ENCODE measurements at places on chromosomes 1 and 21.

DNA sequence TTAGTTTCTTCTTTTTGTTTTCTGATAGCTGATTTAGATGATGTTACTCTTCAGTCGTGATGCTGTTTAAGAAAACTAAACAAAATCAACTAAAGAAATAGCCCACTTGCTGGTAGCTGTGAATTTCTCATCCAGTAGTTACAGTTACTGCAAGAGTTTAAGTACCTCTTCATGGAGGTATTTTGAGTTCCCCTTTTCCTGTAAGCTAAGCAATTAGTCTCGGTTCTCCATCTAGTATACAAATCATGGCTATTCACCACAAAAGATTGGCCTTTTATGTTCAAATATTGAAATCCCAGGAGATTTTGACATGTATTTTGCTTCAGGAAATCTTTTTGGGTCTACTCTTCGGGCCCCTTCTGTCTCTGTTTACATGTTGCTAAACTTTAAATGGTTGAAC lies 31.1 kb downstream of the HUNK start:
- DNase-seq, result no peak

DNA sequence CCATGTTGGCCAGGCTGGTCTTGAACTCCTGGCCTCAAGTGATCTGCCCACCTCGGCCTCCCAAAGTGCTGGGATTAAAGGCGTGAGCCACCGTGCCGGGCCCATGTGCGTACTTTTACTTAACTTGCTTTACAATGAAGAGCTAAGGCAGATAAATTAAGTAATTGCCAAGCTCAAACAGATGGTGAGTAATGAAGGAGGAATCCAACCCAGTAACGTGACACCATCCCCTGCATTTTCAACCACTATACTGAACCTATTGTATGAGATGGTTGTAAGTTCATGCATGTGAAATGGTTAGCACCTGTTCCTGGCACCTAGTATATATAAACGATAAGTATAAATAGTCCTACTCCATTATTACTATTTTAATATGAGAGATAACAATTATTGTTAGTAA lies 588.0 kb upstream of the BEND5 start:
- no peak for DNase-seq

DNA sequence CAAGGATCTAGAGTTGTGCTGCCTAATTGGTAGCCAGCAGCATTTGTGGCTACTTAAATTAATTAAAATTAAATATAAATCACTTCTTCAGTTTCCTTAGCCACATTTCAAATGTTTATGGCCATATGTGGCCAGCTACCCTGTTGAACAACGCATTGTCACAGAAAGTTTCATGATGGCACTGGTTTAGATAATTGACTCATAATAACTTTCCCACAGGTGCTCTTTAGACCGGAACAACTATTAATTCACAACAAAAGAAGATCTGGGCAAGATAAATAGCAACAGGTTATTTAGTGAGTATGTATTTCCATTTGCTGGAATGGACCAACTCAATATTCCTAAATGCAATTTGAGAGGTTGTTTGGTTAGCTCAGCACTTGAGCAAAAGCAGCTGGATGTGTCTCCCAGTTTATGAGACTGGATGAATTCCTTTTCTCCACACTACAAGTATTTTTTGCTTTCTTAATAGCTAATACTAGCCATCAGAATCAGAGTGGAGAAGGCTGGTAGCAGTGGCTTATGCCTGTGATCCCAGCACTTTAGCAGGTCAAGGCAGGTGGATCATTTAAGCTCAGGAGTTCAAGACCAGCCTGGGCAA lies 3.7 kb upstream of the AMIGO1 start:
- DNase-seq, result no peak

DNA sequence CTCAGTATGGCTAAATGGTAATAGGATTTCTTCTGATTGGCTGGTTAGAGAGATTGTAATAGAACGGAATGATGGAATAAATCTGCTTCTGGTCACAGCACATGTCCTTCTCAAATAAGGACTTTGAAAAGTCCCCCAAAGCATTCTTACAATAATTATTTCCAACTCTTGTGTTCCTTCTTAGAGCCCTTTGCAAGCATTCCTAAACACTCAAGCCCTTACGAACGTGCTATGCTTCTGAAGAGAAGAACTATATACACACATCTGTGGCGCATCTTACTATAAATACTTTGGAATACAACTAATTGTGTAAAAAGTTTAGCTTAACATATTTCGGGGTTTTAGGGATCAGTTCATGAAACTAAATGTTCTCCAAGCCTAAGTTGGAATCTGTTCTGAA lies 25.6 kb downstream of the CLIC4 start:
- no peak for DNase-seq

- peak; percentile 81 for DNase-seq
Measured at GRCh38 chr1:30779294-30780071, 21.9 kb upstream of the LAPTM5 start.

DNA sequence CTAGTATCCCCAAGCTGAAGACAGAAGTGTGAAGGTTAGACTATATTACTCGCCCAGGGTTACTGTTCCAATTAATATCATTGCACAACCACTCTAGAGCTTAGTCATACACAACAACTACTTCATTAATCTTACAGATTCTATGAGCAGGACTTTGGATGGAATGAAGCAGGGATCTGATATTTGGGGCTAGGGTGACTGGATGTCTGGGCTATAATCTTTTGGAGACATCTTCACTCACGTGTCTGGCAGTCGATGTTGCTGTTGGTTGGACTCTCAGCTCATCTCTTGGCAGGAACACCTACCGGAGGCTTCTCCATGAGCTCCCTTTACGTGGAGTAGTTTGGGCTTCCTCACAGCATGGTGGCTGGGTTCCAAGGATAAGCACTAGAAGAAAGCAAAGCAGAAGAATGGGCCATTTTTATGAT lies 519.2 kb upstream of the B3GALT2 start:
- no peak for DNase-seq

DNA sequence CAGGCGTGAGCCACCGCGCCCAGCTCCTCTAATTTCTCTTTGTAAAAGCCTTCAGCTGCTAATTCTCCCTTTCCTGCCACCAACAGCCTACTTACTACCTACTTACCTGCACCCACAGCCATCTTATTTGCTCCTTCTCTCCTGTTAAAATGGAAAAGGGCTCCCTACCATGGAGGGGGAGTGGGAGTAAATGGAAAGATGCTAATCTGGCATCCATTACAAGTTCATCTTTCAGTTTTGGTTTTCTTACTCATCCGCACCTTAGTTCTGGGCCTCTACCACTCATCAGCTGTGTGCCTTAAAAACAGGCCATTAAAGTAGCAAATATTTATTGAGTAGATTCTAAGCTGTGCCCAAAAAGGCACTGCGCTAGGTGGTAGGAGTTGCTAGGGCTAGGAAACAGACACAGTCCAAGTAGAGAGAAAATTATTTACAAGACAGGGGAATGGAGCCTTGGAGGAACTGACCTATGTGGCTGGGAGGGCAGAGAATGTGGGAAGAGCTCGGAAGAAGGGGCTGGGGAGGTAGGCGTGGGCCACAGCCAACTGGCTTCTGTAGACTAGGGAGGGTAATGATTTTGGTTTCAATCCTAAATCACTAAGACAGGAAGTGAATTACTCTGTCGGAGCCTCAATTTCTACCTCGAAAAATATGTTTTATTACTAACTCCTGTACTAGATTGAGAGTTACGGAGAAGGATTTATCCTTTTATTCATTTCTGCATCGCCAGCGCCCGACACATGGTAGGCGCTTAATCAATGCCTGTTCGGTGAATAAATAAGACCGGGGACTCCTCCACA lies 685 bp upstream of the DDI2 start:
- no peak for DNase-seq

- no peak for DNase-seq
Measured at GRCh38 chr1:111746614-111746999, 7.4 kb upstream of the INKA2 start.

DNA sequence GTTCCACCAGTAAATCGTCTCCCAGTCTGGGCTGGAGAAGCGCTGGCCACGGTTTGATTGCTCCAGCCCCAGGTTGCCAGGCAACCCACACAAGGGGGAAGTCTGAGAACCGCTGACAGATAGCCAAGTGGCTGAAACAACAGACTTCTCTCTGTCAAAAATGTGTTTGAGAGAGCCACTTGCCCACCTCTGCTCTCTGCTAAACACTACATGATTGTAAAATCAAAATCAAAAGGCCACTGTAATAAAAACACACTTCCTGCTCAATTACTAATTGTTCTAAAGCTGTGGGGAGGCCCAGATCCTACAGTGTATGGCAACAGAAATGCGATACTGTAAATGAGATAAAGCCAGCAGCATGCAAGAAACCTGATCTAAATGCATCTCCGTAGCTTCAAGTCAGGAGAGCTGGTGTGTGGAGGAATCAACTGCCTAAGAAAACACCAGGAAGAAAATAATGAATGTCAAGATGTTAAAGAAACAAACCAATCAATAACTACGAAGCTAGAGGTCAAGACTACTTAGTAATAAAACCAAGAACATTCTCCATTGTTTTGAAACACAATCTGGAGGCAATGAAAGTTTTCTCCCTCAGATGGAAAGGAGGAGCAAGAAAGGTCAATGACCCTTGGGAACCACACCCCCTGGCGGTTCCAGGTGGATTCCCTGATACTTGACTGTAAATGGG lies 121.2 kb downstream of the SLC45A1 start:
- no peak for DNase-seq

DNA sequence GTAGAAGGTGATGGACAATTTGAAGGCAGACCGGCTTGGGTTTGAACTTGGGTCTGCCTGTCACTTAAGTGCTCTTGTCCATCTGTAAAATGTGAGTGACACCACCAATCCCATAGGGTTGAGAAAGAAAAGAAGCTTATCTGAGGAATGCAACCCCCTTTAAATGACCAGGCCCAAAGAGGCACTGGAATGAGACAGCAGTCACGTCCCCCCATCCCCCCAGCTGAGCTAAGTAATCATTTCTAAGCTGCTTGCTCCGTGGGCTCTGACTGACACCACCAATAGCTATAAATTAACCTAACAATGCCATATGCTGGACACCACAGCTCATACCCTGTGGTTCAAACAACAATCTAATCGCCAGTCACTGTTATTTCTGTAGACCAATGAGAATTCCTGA lies 15.1 kb downstream of the LCA5L start:
- no peak for DNase-seq

DNA sequence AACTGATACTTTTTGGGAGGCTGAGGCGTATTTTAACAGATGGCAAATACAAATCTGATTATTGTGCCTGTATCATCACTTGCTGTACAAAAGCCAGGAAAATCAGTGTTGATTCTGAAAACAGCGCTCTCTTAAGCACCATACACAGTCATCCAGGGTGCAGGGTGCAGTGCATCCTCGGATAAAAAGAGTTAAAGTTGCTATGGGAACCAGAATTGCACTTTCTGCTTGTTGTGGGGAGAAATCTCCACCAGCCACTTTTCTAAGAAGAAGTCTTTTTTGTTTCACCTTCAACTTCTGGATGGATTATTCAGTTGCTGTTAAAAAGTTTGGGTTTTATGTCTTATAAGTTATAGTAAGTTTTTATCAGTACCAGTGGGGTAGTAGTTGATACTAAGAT lies 3.8 kb downstream of the LAMC1 start:
- DNase-seq, result no peak

GRCh38 chr1:235563513-235564061 lies 59.3 kb upstream of the B3GALNT2 start:
- no peak for DNase-seq

DNA sequence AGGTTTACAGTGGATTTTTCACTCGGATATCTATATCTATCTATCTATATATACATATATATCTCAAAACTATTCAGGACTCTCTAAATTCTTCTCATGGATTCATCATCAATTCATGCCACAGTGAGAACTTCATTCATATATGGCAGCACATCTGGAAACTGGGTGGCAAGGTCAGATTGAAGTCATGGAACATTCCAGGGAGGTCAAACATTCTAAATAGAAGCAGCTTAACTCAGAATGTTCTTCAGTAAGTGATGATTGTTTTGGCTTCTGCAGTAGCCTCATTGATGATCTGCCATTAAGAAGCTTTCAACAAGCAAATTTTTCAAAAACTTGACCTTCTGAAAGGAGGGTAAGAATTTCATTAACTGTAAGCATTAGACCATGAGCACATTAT lies 46.9 kb upstream of the ADAMTS1 start:
- DNase-seq, result no peak

DNA sequence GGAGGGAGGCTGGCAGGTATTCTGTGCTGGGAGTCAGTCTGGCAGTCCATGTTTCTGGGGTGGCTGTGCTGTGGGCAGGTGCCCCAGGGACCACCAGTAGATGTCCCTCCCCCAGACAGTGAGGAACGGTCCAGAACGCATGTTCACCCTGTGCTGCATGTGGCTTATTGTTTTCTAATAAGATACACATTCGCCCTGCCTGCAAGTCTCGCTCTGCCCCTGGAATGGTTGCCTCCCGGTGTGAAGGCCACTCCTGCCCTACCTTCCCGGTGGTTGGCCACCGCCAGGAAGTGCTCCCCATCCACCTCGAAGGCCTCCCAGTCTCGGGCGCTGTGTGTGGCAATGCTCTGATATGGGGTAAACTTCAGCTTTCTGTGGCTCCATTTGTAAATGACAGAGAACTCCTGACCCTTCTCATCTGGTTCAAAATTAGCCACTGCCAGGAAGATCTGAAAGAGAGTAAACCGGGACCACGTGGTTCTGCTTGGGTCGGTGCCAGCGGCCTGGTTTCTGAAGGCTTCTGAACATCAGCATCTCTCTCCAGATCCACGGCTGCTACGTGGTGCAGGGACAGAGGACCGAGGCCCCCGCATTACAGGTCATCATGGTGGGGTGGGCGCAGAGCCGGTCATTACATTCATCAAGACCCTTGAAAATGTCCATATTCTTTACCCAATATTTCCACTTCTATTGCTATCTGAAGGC lies 14.5 kb downstream of the KRTAP10-1 start:
- DNase-seq, result no peak

- DNase-seq, result no peak
Measured at GRCh38 chr1:40107290-40107959, 10.4 kb upstream of the PPT1 start.

DNA sequence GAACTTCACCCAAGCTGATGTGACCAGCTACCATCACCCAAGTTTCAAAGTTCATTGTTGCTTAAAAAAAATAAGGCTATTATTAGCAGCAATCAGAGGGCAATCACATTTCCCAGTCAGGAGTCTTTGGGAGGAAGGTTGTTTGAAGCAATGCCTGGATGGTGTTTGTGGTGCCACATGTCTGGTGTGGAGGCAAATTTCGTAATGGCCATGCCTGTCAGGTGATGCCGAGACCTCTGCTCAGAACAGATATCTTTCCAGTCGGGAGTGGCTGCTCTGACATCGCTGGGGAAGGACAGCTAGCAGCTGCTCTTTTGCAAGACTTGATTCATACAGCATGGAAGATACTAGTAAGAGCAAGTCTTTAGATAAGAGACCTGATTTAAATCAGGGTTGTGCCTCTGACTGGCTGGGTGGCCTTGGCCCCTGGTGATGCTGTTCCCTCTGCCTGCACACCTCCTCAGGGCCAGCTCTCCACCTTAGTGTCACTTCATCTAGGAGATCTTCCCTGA lies 187.8 kb upstream of the JUN start:
- DNase-seq, result no peak

DNA sequence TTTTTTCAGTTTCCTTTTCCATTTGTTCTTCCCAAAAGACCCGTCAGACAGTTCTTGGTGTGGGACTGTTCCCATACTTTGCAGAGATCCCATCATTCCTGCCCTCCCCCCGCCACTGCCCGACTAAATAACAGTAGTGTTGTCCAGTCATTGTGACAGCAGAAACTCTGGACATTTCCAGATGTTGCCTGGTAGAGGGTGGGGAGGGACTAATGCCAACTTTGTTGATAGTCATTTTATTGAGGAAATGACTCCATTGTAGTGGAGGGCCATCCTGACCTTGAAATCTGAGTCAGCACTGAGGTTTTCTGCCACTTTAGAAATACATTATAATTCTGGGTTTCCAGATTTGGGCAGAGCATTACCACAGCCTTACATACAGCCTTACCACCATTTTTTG lies 85.4 kb downstream of the CEP350 start:
- DNase-seq, result no peak

GRCh38 chr1:75632350-75632949 lies 21.5 kb upstream of the SLC44A5 start:
- no peak for DNase-seq
